ENCODE measurements at places on chromosomes 11 and 22. TPM values are rescaled to one million over a fixed set of nuclear protein-coding genes. Genes with fewer than 3 reads are reported as not detected.

SHISA8 gene
- total RNA-seq: not detected

SERGEF gene
- total RNA-seq: 16.7 TPM

FAM227A gene
- 0.80 TPM for total RNA-seq

RAG1 gene
- total RNA-seq: not detected

OR8G5 gene
- not detected for total RNA-seq

Data from A549 treated with ZK216348 at 1 μM for 4 hours (cell line).